ENCODE measurements at places on chromosomes 2 and 18.

GRCh38 chr2:171210864-171211431 lies 50.3 kb upstream of the TLK1 start:
- ATAC-seq: no peak

- no peak for ATAC-seq
These were observed 28.5 kb upstream of the DOCK10 start for GRCh38 chr2:225070811-225071210.

GRCh38 chr2:235098736-235099494 lies 147.1 kb downstream of the SH3BP4 start:
- no peak for ATAC-seq

DNA sequence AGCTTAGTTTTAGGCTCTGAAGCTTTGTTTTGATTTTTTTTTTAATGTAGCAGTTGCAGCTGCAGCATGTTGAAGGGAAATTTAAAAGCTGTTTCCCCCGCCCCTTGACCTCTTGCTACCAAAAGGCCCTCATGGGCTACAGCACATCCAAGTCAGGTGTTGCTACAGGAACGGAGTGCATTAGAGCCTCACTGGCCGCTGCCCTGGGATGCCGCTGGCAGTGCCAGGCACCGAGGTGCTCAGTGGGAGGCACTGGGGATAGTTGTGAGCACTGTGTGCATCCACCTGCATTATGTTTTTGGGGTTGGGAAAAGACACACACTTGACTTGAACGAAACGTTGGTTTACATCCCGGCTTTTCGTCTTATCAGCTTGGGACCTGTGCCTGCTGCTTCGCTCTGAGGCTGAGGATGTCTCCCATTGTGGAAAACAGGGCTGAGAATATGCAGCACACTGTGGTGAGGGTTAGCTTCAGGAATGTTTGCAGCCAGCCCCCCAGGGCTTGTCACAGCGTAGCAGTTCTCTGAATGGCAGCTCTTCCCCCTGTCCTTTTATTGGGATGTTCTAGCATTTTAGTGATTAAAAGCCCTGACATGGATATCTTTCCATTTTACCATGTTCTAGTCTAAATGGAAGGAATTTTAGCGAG lies 24.1 kb downstream of the DCDC2C start:
- ATAC-seq: no peak

DNA sequence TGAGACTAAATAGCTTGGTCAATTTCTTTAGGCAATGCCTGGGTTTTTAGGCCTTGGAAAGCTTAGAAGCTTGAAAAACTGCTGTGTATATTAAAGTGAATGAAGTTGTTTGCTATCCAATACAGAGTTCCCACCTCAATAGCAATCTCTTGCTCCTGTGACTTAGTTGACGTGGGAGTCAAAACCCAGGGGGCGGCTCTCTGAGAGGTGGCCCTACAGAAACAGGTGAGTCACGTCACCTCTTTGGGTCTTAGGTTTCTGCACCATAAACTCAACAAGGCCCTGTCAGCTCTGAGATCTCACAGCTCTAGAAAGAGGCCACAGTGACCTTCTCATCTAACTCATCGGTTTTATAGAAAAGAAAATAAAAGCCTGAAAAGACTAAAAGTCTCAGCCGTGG lies 79.6 kb downstream of the ADD2 start:
- no peak for ATAC-seq

DNA sequence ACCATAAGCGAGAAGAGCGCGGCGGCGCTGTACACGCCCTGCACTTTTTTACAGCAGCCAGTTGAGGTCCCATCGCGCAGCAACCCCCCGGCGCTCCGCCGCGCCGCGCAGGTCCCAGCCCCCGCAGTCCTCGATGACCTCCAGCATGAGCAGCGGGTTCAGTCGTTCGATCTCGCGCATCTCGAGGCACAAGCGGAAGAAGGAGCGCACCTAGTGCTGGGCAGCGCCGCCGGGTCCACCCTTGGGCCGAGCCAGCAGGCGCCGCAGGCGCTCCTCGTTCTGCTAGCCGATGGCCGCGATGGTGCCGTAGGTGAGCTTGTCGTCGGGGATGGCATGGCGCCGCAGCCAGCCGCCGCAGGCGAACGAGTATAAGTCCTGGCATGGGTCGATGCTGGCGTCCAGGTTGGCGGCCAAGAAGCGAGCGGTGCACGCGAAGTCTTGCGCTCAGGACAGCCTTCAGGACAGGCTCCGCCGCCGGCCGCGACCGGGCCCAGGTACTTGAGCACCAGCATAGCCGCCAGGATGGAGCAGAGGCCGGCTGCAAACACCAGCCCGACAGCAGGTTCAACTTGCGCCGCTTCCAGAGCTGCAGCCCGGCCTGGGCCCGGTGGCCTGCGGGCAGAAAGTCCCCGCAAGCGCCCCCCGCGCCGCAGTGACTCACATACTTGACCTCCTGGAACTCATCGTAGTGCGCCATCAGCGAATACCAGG lies 8.3 kb downstream of the ALPP start:
- ATAC-seq: no peak

DNA sequence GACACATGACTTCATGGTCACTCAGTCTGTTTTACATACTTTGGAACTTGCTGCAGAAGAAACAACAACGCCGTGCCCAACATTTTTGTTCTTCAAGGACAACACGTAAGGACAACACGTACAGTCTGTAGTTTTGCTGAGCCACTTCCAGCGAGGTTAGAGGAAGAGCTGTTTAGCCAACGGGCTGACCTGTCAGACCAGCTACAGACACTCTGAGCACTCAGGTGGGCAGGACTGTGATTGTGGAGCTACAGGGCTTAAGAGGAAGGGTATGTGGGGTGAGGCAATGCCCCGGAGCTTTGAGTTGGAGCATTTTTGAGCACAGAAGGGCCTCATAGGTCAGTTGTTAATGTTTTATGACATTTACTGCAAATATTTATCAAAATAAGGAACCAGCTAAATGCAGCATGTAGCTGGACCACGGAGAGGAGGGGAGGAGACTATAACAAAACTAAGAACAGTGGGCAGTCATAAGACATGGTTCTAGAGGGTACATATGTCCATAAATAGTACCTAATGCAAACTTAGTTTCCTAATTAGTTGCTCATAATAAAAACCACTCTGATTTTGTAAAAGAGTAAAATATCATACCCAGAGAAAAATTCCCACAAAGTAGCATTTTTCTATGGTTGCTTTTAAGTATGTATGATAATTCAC lies 26.3 kb upstream of the NPC1 start:
- no peak for ATAC-seq

GRCh38 chr2:207792244-207792785 lies 22.6 kb upstream of the FZD5 start:
- ATAC-seq: peak; percentile 45

- no peak for ATAC-seq
These were observed 225.2 kb upstream of the SPOPL start for GRCh38 chr2:138276339-138276738.

DNA sequence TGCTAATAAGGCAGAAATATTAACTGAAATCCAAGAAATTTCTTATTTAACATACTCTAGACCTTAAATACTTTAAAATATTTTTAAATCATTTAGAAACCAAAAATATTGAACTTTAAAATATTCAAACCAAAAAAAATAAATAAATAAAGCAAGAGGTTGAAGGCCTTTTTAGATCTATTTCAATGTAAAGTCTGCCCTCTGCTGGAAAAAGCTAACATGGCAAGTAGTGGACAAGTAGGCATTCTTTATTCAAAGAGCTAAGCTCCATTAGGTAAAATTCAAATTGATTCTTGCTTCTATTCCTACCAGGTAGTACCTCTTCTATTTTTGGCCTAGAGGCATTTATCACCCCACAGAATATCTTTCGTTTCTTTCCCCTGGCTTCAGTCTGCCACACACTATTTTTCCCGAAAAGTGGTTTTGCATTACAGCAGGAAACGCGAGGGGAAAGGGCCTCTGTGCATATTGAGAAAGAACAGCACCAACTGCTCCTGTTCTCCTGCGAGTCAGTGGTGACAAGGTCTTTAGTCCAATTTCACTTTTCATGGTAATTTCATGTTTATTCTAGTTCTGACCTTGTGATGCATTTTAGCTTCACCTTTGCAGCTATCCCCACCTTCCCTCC lies 20.4 kb downstream of the IFIH1 start:
- ATAC-seq: no peak

DNA sequence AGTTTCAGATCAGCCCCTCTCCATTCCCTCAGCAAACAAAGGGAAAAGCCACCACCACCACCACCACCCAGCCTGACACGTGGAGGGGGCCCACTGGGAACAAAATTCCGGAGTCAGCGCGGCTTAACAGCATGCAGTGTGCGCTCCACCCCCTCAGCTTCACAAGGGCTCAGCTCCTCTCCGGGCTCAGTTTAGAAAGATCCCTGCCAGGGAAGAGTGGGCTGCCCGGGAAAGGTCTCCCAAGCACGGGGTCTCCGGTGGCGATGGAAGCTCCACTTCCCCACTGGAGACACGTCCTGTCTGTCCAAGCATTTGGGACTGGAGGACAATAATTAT lies 55.7 kb downstream of the SNORC start:
- no peak for ATAC-seq

DNA sequence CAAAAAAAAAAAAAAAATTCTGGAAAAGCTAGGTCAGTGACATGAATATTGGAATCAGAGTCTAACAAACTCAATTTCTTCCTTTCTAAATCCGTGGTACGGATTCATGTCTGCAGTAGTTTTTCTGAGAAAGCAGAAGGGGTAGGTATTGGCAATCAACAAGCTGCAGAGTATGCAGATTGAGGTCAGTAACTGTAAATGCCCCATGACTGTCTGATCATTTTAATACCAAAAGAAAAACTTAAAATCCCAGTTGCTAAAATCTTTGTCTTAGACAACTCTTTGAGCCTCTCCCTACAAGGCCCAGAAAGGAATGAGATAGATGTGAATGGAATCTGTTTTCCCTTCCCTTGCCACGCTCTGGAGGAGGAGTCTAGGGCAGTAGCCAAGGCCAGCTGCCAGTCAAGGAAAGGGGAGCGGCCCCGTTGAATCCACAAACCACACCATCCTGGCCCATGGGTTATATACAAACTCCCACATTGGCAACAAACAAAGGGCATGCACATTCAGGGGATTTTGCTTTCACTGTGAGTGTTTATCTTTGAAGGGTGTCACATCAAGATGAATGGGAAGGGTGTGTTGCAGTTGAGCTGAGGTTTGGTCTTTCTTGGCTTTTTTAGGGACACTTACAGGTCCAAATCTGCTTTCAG lies 6.1 kb upstream of the CASP8 start:
- ATAC-seq: peak; percentile 52
